ENCODE measurements at places on chromosomes 3 and 15.

DNA sequence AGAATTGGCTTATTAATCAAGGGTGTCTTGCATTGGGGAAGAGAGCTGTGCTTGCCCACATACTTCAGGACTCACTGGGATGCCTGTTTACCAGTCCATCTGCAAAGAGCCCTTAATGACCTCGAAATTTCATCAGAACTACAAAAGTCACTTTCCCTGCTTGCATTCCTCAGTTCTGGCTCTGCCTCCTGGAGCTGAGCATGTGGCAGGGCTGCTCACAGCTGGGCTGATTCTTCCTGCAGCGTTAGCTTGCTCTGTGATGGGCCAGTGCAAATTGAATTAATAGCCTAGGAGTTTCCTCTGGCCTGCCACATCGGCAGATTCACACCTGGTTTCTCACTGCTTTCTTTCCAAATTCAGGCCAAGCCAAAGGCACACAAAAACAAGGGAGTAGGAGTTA lies 108.9 kb downstream of the DUT start:
- DNase-seq = no peak

GRCh38 chr3:9499455-9500107 lies 54.0 kb downstream of the LHFPL4 start:
- peak; percentile 4 for DNase-seq

GRCh38 chr3:138494607-138494929 lies 60.2 kb downstream of the ESYT3 start:
- no peak for DNase-seq

DNA sequence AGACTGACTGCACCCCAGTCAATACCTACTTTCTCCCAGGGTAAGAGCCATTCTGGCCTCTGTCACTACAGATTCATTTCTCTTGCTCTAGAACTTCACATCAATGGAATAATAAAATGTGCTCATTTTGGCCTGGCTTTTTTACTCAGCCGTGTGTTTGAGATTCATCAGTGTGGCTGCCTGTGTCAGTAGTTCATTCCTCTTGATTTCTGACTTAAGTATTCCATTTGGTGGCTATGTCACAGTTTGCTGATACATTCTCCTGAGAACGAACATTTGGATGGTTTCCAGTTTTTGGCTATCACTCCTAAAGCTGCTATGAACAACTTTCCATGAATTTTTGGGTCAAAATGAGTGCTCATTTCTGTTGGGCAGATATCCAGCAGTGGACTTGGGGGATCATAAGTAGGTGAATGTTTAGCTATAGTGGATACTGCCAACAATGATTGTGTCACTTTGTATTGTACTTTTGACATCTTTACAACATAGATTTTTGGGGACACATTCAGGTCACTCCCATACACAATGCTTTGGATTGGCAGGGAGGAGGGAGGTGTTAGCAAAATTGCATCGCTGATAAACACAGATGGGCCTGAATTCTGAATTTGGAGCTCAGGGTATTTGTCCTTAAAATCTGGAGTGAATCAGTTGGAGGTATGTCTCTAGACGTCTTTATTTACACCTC lies 19.8 kb upstream of the FAM107A start:
- DNase-seq = no peak

GRCh38 chr15:64447536-64448315 lies 12.7 kb upstream of the ZNF609 start:
- DNase-seq = no peak

DNA sequence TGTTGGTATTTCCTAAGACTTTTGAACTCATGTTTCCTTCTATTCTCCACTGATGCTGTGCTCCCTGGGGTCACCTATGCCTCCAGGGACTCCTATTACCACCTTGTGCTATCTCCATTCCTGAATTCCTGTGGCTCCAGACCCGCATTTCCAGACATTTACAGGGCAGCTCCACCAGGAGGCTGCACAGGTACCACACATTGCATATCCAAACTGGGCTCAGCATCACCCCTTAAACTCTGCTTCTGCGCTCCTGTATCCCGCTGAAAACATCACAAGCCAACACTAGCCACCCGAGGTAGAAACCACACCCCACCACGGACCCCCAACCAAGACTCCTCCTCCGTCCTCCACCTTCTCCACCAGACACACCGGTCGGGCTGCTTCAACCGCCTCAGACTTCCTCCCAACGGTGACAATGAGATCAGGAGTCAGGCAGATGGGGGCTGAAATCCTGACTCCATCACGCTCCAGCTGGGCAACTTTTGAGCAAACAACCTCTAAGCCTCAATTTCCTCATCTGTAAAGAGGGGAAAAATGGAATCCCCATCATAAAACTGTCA lies 10.4 kb downstream of the TNK2 start:
- DNase-seq = no peak

GRCh38 chr15:32909431-32909830 lies 191.6 kb downstream of the GREM1 start:
- DNase-seq = no peak

- DNase-seq = no peak
These were observed 66.1 kb upstream of the SPRED1 start for GRCh38 chr15:38186507-38186906.

DNA sequence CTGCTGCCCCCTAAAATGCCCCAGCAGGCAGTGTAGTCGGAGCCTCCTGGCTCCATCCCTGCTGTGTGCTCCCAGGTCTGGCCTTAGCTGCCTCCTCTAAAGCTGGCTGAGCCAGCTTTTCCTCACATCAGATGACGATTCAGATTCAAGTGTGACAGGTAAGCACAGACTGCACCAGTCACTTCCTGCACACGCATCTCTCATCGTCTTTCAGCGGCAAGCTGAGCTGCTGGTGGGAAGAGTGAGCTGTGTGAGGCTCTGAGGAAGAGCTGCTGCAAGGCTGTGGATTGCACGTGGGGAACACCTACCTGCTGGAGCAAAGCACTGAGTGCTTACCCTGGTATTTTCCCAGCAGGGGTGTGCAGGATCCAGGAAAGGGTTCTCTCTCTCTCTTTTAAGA lies 88.4 kb upstream of the RPL32 start:
- DNase-seq = no peak

- no peak for DNase-seq
These were observed 30.2 kb downstream of the ABI3BP start for GRCh38 chr3:100963041-100963440.

- no peak for DNase-seq
These were observed 276.6 kb upstream of the TPM1 start for GRCh38 chr15:62765916-62766315.

GRCh38 chr3:32440611-32441350 lies 49.1 kb downstream of the CMTM7 start:
- DNase-seq = no peak

DNA sequence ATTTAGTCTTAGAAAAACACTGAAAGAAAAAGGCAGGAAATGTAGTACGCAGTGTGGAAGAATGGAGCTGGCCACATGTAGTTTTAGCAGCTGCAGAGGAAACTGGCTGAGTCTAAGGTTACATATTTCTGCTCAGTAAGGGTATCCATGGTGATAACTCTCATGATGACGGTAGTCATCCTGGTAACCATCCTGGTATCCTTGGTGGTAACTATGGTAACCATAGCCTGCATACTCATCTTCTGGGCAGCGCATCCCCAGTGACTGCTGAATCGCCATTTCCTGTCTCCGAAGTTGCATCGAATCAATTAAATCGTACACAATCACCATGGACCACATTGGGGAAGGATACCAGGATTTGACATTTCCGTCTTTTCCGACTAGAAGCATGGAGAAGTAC lies 35.7 kb downstream of the CCDC80 start:
- DNase-seq = no peak

Data from right renal cortex interstitium (tissue), 3 donors.